ENCODE measurements at places on chromosomes 7 and 10. TPM values are rescaled to one million over a fixed set of nuclear protein-coding genes. Genes with fewer than 3 reads are reported as not detected.

FAM25G gene
- 21.2 TPM for total RNA-seq

OSBPL3 gene
- 16.5 TPM for total RNA-seq

CUBN gene
- total RNA-seq = under 0.01 TPM

PPP1R9A gene
- not detected for total RNA-seq

SLC26A3 gene
- not detected for total RNA-seq

PNPLA8 gene
- 25.9 TPM for total RNA-seq

HMX2 gene
- not detected for total RNA-seq

ATP5F1C gene
- total RNA-seq = 349 TPM

CRTAC1 gene
- not detected for total RNA-seq

C10orf67 gene
- 0.34 TPM for total RNA-seq

ADRB1 gene
- total RNA-seq = 0.76 TPM

All from hair follicular keratinocyte (primary cell).